GM10248 (cell line): ENCODE measurements at places on chromosomes 3 and 15.

DNA sequence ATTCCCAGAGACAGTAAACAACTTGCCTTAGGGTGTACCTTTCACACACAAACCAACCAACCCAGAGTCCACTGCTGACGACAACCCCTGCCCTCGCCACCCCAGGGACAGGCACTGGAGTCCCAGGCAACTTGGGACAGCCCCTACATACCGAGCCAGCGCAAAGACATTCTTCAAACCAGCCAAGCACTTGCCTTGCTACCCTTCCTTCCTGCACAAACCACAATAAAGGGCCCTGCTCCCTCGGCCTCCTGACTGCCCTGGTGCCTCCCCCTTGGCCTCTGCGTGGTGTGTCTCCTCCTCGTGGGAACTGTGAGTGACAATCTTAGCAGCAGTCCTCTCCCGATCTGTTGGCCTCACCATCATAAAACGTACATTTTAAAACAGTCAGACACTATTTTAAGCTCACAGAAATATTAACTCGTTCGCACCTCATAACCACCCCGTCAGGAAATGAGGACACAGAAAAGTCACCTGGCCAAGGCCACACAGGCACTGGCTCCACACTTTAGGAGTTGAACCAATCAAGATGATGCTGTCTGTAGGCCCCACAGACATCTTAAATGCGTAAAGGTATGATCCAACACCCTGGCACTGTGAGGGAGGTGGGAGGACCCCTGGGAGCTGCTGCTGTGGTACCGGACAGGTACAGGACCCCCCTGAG, 113.8 kb downstream of the ADCY5 start:
- peak; percentile 43 for DNase-seq

DNA sequence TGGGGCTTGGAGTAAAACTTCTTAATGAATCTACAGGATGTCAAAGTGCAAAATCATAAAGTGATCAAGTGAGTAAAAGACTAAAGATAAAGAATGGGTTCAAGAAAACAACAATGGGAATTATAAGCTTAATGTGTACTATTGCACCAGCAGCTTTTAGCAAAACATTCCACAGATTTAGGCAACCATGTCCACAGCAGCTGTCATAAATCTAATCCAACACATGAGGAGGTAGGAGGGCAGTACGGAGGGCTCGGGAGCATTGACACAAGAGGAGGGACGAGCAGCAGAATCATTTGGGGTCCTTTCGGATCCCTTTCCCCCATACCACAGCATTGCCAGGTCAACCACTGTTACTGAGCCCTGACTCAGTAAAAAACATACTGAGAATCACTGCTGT, 464.3 kb upstream of the WNT5A start:
- no peak for DNase-seq

DNA sequence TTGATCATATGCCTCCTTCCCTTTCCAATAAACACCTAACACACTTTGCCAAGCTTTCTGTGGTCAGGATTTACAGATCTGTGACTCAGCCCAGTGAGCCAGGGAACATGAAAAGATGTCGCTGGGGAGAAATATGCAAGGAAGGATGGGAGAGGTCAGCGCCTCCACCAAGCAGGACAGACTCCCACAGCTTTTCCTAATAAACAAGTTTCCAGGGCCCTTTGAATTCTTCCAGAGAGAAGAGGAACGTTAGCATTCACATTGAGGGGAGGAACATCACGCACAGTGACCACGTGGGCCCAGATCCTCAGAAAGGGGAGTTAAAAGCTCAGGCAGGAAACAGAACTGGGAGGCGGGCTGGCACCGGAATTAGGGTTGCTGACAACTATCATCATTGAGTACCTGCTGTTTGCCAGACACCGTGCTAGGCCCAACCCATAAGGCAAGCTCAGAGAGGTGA, 33.3 kb upstream of the MRPS22 start:
- no peak for DNase-seq

GRCh38 chr3:52388348-52388821, 56.5 kb downstream of the SEMA3G start:
- no peak for DNase-seq

DNA sequence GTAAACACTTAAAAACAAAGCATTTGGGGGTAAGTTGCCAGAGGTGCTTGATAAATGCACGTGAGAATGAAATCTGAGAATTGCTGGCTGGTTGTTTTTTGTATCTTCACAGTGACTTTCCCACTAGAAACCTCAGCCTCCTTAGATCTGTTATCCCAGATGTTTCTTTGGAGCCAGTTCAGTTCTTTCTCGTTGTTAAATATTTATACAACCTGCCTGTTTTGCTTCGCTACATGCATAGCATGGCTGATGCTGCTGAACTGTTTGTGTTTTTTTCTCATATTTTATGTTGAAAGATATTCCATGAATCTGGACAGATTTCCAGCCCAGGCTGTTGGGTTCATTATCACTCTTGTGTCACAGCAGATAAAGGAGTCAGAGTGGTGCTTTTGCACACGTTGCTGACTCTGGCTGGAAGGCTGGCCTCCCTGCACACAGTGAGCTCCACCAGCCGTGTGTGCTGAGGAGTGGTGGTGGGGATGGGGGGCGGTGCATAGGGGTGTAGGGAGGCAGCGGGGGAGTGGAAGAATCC, 80.2 kb downstream of the ARNT2 start:
- DNase-seq = no peak

- DNase-seq = no peak
Measured at GRCh38 chr15:64013179-64014062, 32.9 kb downstream of the DAPK2 start.

DNA sequence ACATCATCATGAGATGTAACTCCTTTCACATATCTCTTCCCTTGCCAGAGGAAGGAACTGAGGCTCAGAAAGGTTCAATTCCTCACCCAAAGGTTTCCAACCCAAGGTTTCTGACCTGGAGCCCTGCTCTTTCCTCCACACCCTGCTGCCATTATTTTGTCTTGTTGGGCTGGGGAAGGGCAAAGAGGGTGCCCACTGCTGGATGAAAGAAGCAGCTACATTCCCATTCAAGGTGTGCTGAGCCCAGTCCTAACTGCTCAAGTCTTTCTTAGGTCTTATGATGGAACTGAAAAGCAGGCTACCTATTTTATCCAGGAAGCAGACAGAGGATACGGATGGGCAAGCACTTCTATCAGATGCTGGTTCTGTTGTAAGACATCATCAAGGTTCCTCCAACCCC, 258.0 kb upstream of the CTDSPL start:
- DNase-seq = no peak

DNA sequence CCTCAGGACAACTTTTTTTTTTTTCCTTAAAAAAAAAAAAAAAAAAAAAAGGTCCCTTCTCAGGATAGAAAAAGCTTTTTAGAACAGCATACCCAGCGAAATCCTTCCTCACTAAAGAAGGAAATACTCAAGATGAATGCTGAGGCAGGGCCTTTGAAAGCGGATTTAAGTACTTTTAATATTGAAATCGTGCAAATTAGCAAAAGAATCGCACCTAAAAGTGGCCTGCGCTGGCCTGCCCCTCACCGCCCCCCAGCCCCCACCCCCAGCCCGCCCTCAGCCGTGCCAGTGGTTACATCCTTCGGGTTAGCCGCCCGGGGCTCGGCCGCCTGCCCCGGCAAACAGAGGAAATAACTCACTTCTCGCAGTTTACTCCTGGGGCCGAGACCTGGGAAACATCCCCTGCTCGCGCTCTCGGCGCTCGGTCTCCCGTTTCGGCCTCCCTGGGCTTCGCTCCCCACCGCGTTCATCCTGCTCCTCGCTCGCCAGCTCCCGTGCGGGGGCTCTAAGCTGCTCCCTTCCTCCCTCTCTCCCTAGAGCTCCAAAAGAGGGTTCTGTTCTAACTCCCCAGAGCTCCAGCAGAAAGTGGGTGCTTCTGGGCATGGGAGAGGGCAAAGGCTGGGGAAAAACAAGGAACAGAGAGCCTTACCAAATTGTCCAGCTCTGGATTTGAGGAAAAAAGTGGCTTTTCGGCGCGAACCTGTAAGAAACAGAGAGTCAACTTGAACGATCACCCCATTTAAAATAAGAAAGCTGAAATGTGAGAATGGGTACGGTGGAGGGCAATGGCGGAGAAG, 5.2 kb downstream of the MEIS2 start:
- no peak for DNase-seq

- DNase-seq = no peak
Measured at GRCh38 chr3:58469096-58469495, 22.8 kb upstream of the KCTD6 start.

DNA sequence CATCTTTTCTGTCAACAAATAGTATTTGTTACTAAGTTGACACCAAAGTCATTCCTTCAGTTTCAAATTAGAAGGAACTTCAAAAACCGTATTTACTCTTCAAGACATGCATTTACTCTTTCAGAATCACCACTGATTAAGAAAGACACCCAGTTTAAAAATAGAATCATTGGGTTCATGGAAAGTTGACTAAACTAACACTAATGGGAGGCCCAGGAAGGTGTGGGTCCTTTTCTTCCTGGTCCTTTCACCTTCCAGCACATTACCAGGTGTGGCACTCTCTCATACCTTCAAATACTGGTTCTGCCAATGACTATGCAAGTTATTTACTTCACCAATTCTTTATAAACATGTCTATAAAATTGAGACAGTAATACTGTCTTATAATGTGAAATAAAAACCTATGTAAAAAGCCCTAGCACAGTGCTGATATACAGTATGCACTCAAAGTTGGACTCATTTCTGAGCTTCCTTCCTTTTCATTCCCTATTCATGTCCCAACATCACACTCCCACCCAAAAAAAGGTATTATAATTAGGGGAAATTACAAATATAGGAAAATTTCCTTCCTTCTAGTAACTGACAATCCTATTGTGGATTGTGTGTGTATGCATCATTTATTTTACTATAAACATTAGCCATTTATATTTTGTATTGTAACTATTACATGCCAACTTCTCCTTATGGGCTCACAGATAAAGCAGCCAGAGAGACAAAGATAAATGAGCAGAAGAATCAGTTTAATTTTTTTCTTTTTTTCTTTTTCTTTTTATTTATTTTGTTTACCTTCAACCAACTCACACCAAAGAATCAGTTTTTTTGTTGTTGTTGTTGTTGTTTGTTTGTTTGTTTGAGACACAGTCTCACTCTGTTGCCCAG, 48.9 kb downstream of the LRRFIP2 start:
- no peak for DNase-seq

- no peak for DNase-seq
Measured at GRCh38 chr3:72595376-72595775, 252.9 kb downstream of the SHQ1 start.

- DNase-seq = no peak
Measured at GRCh38 chr15:52440414-52440813, 88.3 kb downstream of the MYO5A start.

GRCh38 chr3:13152826-13153710, 79.8 kb upstream of the IQSEC1 start:
- DNase-seq = no peak

DNA sequence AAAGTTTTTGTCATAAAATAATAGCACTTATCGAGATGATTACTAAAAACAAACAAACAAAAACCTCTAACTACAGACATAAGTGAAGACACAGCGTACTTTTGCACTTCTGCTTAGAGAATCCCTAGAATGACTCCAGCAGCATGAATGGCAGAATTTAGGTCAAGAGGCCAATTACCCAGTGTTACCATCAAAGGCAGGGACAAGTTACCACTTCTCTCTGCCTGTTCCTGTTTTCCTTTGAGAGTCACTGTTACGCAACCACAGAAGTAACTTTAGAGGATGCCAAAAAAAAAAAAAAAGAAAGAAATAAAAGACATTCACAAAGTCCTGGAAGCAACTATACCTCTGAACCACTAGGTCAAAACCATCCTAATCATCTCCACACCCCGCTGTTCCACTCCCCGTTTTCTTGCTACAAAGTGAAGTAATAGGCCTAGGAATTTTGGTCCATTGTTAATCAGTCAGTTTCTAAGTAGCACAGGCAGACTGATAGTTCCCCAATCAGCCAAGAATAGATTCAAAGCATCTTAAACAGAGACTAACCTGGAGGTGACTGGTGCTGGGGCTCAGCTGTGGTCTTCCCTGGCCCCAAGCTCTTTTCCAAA, 41.9 kb downstream of the FMN1 start:
- no peak for DNase-seq

- no peak for DNase-seq
Measured at GRCh38 chr15:101399431-101399830, 90.1 kb downstream of the PCSK6 start.

- no peak for DNase-seq
Measured at GRCh38 chr3:4846543-4846942, 132.7 kb upstream of the BHLHE40 start.

GRCh38 chr3:2790266-2790815, 319.8 kb downstream of the IL5RA start:
- DNase-seq = no peak

DNA sequence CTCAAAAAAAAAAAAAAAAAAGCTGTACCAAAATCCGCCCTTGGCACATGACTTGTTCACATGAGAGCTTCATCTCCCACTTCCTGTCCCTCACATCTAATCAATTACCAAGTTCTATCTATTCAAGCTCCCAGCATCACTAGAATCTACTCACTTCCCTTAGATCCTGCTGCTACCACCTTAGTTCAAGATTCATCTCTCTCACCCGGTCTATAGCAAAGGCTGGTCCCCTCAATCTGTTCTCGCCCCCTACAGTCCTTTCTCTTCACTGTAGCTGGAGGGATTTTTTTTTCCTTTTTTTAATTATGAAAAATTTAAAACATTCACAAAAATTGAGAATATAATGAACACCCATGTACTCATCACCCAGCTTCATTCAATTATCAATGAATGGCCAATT, 16.7 kb upstream of the GPR160 start:
- no peak for DNase-seq

- no peak for DNase-seq
Measured at GRCh38 chr3:176447369-176447768, 749.9 kb downstream of the TBL1XR1 start.

- no peak for DNase-seq
Measured at GRCh38 chr3:58336135-58336882, 3.6 kb downstream of the PXK start.

- no peak for DNase-seq
Measured at GRCh38 chr3:46946416-46946815, 30.1 kb downstream of the CCDC12 start.

GRCh38 chr3:190308154-190308553, 14.1 kb downstream of the CLDN1 start:
- DNase-seq = no peak

- DNase-seq = no peak
Measured at GRCh38 chr3:66785191-66785909, 212.8 kb upstream of the KBTBD8 start.

- no peak for DNase-seq
Measured at GRCh38 chr3:188185717-188186251, 31.8 kb downstream of the LPP start.
